ENCODE measurements at places on chromosomes 1 and 21.

DNA sequence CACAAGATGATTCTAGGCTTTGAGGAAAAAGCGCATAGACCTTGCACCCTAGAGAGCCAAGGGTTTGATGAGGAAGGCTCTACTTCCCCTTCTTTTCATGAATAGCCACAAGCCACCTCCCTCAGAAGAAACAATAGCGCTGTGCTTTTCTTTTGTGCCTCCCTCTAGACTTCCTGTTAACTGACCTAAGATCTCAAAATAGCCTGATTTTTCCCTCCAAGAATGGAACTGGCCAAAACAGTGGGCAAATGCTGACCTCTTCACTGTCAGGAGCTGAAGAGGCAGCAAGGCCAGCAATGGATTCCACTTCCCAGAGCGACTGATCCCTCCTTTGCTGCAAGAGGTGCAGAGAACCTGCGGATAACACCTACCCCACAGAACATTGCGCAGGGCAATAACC, 362.8 kb downstream of the KCNH1 start:
- no peak for DNase-seq

DNA sequence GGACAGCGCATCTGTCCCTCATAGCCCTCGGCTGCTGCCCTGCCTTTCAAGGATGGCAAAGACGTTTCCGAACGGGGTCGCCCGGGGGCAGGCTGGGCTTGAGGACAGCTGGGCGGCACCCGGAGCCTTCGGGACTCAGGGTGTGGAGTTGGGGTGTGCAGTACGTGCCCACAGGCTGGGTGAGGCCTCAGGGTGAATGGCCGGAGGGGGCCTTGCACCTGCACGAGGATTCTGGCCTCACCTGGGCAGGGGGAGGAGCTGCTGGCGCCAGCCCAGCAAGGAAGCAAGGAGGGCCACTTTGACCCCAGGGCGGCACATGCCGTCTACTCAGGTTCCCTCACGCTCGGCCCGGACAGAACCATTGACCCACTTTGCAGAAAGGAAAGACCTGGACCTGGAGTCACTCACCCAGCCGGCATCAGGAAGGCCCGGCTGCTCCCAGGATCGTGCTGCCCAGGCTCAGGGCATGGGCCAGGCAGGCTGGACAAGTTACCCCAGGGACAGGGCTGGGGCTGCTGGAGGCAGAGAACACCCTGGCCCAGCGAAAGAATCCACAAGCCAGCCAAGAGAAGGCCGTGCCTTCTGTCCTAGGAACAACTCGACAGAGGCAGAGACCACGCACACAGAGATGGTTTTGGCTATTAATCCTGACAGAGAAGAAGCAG, 65.1 kb upstream of the TTC34 start:
- no peak for DNase-seq

GRCh38 chr1:193525411-193525810, 339.0 kb upstream of the B3GALT2 start:
- no peak for DNase-seq

GRCh38 chr1:175471039-175471800, 272.2 kb downstream of the TNR start:
- no peak for DNase-seq

GRCh38 chr1:40067023-40067422, 26.5 kb downstream of the CAP1 start:
- DNase-seq: no peak

GRCh38 chr21:43361493-43362296, 65.2 kb downstream of the SIK1 start:
- peak; percentile 77 for DNase-seq

GRCh38 chr1:58932859-58933598, 149.2 kb upstream of the JUN start:
- no peak for DNase-seq

GRCh38 chr1:4219826-4220225, 319.8 kb upstream of the C1orf174 start:
- no peak for DNase-seq

- DNase-seq: no peak
Measured at GRCh38 chr1:210882414-210883221, 251.3 kb downstream of the KCNH1 start.

DNA sequence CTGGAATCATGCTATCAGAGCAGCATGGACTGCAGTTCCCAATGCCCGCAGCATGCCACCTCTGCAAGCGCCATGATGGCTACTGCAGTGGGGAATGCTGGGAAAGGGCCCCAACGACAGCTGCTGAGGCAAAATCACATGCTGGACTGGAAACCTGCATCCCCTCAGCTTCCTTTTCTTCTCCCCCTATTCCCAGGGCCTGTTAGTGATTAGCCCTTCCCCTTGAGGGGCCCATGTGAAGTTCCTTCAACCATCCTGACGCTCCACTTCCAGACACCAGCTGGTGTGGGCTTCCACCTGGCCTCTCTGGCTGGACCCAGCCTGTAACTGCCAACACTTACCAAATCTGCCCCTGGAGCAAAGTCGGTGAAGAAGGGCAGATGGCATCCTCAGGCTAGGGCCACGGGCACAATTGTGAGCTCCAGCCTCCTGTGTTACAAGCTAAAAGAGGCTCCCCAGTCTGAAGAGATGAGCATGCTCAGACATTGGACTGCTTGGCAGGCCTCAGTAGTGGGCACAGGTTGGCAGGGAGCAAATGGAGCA, 22.1 kb upstream of the SDC3 start:
- DNase-seq: no peak

DNA sequence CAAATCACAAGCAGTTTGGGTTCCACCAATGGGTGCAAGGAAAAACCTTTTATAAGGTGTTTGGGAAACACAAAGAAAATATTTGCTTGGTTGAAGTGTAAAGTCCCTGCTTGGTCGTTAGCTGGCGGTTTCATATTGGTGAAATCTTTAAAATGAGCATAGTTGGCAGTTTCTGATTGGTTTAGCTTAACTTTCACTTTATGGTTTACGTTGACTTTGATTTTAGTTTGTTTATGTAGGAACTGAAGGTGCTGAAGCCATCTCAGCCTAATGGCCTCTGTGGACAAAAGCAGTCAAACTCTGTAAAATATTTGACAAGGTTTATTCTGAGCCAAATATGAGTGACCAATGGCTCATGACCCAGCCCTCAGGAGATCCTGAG, 76.6 kb upstream of the PPM1J start:
- no peak for DNase-seq

GRCh38 chr1:153566414-153567371, 1.0 kb upstream of the S100A2 start:
- DNase-seq: peak; percentile 91

- no peak for DNase-seq
Measured at GRCh38 chr1:114126261-114127095, 27.2 kb downstream of the SYT6 start.

DNA sequence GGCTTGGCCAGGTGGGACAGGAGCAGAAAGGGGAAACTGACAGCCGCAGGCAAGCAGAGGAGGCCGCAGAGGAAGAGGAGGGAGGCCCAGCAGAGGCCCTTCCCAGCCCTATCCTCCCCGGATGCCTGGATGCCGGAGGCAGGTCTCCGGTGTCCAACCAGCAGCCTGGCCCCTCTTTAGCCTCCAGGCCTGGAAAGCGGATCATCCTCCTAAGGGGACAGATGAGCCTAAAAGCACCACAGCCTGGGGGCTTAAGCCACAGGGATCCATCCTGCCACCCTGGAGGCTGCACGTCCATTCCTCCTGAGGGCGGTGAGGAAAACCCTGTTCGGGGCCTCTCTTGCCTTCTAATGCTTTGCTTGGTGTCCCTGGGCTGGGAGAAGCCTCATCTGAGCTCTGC, 334.1 kb upstream of the VAMP3 start:
- no peak for DNase-seq

DNA sequence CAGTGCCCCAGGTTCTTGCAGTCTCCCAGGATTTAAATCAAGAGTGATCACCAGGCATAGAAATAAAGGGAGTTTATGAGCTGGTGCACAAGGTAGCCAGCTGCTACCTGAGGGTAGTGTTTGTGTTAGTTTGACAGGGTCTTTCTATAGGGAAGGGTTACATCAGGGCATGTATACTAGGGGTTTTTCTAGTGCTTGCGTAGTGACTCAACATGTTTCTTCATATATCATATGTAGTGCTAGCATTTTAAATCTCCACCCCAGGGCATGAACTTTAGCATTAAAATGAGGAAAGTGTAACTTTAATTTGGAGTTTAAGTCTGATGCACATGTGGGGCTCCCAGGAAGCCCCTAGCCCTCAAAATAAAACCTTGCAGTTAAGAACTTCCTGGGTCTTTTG, 86.5 kb upstream of the TNR start:
- no peak for DNase-seq

DNA sequence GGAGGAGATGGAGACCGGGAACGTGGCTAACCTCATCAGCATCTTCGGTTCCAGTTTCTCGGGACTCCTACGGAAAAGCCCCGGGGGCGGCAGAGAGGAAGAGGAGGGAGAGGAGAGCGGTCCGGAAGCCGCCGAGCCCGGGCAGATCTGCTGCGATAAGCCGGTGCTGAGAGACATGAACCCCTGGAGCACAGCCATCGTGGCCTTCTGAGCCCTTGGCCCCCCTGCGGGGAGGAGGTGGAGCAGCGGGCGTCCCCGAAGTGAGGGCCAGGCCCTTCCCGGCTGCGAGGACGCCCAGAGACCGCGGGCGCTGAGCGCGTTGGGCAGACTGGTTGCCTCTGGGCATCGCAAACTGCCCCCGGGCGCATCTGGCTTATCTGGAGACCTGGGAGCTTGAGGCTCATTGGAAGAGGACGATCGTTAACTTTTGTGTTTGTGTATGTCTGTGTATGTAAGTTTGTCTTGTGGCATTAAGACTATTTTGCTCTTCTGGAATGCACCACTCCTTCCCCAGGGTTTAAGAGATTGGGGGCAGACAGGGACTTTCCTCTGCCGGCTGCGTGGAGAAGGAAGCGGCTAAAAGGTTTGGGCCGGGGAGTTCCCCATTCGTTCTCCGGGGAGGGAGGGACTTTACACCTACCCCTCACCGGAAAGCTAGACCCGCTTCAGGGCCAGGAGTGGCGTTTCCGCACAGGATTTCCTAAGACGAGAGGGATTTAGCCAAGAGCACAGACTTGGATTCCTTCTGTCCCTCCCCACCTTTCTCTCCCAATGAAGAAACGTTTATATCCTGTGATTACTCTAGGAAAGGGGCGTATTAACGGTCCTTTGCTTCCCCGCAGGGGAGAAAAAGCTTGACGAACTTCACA, 1.4 kb downstream of the IER5 start:
- peak; percentile 85 for DNase-seq

- DNase-seq: no peak
Measured at GRCh38 chr1:202278751-202279150, 63.0 kb downstream of the UBE2T start.

- DNase-seq: no peak
Measured at GRCh38 chr1:42646056-42646455, 12.2 kb upstream of the PPIH start.

- DNase-seq: no peak
Measured at GRCh38 chr21:34612056-34612455, 2.9 kb downstream of the RCAN1 start.

- DNase-seq: no peak
Measured at GRCh38 chr1:25737130-25737529, 62.9 kb upstream of the SELENON start.

DNA sequence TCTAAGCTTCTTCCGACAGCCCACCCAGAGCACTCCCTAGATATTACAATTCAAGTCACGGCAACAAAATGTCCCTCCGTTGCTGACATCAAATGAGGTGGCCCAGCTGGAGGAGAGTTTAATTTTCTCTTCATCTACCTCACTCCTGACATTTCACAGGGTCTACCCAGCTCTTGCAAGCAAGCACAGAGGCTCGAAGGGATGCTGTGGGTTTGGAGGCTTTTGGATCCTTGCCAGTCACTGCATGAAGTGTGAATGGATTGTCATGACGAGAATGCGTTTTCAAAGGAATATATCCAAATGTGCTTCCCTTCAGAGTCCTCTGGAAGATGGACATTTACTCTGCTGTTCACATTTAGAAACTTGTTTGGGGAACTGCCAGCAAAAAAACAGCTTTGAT, 33.5 kb downstream of the CAPN8 start:
- DNase-seq: no peak

- no peak for DNase-seq
Measured at GRCh38 chr1:234489007-234489697, 10.2 kb upstream of the TARBP1 start.

GRCh38 chr1:111503585-111504060, at the start of the genes ADORA3 and TMIGD3:
ADORA3 (minus strand) TSS chr1:111503633; CDS start chr1:111503354, 279 bp downstream.
TMIGD3 (minus strand) TSS chr1:111503633; CDS start chr1:111503354, 279 bp downstream.
- DNase-seq: no peak

GRCh38 chr1:21671915-21672314, 2.8 kb upstream of the RAP1GAP start:
- DNase-seq: no peak

DNA sequence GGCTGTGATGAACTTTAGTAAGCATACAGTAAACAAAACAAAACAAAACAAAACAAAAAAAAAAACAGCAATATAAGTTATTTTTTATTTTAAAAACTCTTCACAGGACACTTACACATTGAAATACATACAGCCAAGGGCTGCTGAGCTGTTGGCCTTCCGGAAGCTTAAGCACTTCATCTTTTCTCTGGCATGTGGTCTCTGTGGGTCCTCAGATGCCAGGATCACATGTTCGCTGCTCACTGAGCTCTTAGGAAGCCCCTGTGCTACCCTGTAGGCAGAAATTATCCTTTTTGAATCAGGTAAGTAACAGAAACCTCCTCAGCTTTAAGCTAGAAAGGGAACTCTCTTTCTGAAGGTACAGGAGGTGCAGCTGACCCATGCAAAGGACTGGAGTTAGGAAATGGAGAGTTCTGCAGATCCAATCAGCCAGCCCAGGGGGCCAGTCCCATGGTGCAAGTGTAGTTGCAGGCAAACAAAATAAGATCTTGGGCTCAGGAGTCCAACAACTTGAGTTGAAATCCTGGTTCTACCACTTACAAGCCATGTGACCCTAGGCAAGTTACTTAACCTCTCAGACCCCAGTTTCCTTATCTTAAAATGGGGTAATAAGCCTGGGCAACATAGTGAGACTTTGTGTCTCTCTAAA, 22.4 kb upstream of the MED18 start:
- DNase-seq: no peak

- no peak for DNase-seq
Measured at GRCh38 chr1:66439031-66439740, 94.8 kb upstream of the SGIP1 start.

- no peak for DNase-seq
Measured at GRCh38 chr1:240309769-240310168, 218.1 kb downstream of the FMN2 start.

- DNase-seq: no peak
Measured at GRCh38 chr1:248696261-248696660, 6.3 kb downstream of the OR14I1 start.

DNA sequence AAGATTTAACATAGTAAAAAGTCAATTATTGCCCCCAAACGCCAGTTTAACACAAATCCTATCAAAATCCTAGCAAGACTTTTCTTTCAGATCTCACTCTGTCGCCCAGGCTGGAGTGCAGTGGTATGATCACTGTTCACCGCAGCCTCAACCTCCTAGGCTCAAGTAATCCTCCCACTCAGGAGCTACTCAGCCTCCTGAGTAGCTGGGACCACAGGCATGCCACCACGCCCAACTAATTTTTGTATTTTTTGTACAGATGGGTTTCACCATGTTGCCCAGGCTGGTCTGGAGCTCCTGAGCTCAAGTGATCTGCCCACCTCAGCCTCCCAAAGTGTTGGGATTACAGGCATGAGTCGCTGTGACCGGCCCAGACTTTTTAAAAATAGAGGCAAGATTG, 4.8 kb downstream of the SNIP1 start:
- DNase-seq: no peak

Measured in left ventricle myocardium superior (tissue), 1 donor.